ENCODE measurements at places on chromosomes 1 and 21. TPM values are rescaled to one million over a fixed set of nuclear protein-coding genes. Genes with fewer than 3 reads are reported as not detected.

GRCh38 chr21:44817914-44818639, at the start of gene SUMO3:
SUMO3 (minus strand) TSS chr21:44818062; CDS start chr21:44817968, 94 bp downstream.
- DNase-seq = no peak

DNA sequence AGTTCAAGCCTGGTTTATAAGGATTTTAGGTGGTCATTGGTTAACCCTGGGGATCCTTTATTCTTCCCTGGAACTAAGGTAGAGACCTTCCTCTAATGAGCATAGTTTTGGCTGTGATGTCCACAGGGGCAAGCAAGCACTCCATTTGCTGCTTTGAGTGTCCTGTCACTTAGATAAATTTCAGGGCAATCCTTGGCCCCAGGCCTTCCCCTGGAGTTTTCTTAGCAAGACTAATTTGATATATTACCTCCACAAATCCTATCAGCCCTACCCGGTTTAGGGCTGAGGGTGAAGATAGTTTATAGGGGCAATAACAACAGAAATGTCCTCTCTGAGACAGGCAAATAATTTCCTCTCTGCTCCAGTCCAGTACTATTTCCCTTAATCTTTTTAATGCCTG, 166.6 kb downstream of the CYYR1 start:
- DNase-seq = no peak

DNA sequence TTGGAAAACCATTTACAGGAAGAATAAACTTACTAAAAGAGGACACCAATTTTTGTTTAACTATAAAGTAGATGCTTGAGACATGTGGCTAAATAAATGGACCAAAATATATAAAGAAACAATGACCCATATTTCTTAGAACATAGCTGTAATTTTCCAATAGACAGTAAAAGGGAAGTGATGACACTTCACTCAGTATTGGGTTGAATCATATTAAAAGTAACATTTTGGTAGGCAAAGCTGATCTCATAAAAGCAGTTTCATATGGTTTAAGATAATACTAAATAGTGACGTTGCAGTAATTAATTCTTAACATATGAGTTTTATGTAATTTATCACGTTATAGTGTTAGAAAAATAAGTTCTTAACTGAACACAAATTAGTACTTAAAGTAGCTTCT, 308.9 kb upstream of the RUNX1 start:
- no peak for DNase-seq

DNA sequence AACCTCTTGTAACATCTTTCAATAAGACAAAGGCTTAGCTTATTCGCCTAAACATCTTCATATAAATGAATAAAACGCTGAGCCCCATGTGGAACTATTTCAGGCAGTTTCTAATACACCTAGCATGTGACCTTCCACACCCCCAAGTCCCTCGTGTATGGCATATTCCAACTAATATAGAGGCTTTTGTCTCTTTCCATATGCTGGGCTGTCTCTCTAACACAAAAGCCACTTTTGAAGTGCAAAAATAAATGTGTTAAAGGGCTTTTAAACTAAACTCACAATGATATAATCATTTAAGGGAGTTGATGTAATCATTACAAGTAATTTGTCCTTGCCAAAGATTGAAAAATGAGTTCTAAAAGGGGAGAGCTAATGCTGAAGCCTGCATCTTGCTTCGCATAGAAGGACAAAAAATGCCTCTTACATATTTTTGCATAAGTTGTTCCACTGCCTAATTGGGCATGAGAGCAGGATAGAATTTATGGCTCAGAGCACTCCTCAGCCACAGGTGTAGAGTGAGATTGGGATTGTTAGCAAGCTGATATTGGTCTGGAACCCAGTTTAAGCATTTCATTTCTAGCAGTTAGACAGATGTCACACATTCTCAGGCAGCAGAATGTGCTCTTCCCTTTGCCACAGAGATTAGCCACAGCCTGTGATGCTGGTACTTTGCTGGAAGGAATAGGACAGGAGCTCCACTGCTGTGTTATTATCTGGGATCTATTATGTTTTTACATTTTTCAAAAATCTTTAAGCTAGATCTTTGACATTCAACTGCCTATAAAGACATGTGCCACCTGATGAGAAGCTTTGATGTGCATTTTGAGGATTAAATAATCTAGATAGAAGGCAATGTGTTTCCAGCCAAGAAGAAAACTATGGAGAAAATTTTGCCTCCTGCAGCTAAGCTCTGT, 1044.4 kb downstream of the ADGRL2 start:
- no peak for DNase-seq

DNA sequence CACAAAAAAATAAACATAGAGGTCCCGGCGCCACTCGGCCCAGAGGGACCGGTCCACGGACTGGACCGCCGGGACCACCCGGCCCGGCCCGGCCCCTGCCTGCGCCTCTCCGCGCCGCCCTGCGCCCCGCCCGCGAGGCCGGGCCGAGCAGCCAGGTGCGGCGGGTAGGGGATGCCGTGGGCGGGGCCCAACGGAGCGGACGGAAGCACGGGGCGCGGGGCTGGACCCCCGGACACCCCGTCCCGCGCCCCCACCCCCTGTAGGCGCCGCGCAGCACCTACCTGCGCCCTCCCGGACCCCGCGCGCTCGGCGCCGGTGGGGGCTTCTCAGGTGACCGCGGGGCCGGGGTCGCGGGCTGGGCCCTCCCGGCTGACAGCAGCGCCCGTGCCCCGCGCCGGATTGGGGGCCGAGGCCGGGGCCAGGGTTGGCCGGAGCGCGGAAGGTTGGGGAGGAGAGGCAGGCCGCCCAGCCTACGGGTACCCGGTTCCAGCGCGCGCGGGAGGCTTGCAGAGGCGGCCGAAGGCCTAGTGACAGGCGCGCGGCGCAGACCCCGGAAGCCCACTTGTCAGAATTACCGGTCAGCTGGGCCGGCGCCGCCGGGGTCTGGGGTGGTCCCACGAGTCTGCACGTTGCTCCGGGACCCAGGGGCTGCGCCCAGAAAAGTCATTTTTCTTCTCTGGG, 351.9 kb upstream of the CAMK1G start:
- DNase-seq = peak; percentile 39

GRCh38 chr1:162627662-162628296, 4.5 kb upstream of the DDR2 start:
- no peak for DNase-seq

DNA sequence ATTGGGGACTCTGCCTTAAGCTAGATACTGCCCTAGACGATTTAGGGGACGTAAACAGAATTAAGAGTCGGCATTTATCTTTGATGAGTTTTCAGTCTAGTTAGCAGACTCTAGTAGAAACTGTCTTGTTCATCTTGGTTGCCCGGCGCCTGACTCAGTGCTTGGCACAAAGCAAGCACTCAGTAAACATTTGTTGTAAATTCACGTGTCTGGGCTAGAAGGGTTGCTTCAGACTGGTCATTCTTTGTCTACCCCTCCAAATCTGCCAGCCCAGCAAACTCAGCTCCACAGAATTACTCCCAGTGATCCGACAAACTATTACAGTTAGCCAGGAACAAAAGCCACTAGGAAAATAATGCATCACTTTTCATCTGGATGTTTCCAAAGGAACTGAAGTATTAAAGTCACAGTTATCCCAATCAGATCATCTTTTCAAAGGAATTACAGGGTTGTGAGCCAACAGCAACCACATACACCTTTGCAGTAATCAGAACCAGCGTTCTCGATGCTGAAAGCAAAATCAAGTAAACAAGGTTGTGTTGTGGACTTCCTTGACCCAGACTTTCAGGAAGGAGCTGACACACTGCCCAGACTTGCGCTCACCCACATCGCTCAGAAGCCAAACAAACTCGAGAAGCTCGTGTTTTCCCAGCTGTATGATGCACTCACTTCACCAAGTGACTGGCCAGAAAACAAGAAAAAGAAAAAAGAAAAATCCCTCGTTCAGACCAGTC, 66.5 kb upstream of the GADD45A start:
- peak; percentile 92 for DNase-seq

DNA sequence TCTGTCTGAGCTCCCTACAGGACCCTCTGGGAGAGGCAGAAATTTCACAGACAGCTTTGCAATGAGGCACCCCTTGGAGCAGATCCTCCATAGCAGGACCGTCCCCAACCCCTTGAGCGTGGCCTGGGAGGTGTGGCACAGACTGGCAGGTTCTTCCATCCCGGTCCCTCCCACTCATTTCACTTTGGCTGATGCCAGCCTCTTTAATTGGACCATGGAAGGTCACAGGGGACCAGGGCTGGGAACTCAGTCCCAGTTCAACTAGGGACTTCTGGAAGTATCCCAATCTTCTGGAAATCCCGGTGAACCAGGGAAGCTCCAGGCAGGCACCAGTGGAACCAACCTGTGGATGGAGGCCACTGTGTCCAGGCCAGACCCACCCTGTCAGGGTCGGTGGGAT, 83.7 kb downstream of the SPSB1 start:
- no peak for DNase-seq

LRRN2 gene
- 3.7 TPM for total RNA-seq

S100A9 gene
- total RNA-seq = 93.1 TPM

RIMS3 gene
- total RNA-seq = 15.7 TPM

KCNT2 gene
- 9.3 TPM for total RNA-seq

- DNase-seq = no peak
These were observed 56.6 kb upstream of the PPP2R5A start for GRCh38 chr1:212228591-212229119.

DNA sequence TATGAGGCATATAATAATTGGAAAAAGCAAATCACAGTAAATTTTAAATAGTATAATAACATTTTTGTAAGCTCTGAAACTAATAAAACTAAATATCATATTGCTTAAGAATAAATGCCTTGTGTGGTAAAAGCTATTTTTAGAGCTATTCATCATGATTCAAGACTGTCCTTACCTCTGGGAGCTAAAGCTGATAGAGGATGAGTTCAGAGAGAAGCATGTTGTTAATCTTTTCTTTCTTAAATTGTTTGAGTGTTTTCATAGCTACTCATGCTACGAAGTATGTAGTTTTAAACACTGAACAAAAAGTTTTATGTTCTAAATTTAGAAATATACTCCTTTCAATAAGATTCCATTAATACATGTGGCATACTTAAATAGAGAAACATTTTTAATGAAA, 30.5 kb downstream of the IFI16 start:
- no peak for DNase-seq

- no peak for DNase-seq
These were observed 60.3 kb downstream of the STUM start for GRCh38 chr1:226608699-226609505.

- no peak for DNase-seq
These were observed 86.1 kb upstream of the VAV3 start for GRCh38 chr1:108050911-108051629.

DNA sequence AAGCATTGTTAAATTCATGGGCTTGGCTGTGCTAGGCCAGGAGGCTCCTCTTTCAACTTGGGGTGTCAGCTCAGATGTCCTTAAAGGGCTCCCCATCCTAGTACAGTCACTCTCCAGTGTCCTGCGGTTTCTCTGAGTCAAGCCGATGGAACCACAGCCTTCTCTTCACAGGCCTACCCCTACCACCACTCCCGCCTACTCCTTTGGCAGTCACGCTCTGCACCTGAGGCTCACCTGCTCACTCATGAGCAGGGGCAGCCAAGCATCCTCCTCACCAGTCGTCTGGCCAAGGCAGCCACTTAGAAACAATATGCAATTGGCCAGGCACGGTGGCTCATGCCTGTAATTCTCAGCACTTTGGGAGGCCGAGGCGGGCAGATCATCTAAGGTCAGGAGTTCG, 3.6 kb downstream of the ACOT7 start:
- DNase-seq = no peak

DNA sequence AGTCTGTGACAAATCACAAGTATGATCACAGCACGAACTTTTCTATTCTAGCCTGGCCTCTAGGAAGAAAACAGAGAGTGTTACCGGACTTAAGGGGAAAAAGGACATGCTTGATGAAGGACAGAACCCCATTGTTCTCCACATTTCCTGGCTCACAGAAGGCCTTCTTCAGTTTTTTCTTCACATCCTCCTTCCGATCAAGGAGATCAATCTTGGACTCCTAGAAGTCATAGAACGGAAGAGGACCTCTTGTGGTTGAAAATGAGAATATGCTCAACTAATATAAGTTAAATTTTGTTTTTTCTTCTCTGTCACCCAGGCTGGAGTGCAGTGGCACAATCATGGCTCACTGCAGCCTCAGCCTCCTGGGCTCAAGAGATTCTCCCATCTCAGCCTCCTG, 30.3 kb downstream of the YARS1 start:
- no peak for DNase-seq

- DNase-seq = no peak
These were observed 147.0 kb downstream of the RERE start for GRCh38 chr1:8670371-8670818.

GRCh38 chr1:200738327-200738948, at the start of gene CAMSAP2:
CAMSAP2 (plus strand) TSS chr1:200738893; CDS start chr1:200739828, 935 bp downstream.
- peak; percentile 97 for DNase-seq

C1QTNF12 gene
- 0.33 TPM for total RNA-seq

DNA sequence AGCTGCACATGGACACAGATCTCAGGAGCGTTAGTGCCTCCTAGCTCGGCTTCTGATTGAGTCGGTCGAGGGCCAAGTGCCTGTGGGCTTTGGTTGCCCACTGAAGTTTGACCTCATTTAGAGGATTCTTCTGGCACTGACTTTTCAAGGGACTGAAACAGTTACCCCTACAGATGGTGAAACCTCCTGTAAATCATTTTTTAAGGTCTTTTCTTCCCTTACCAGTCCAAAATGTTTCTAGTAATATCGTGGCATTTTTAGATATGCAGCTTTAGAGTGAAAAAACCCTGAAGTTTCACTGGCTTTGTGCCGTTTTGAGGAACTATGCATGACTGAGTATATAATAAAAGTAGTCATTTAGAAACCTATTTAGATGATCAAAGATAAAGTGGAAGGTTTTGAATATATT, 34.7 kb upstream of the L1TD1 start:
- no peak for DNase-seq

NGF gene
- 4.5 TPM for total RNA-seq

DNA sequence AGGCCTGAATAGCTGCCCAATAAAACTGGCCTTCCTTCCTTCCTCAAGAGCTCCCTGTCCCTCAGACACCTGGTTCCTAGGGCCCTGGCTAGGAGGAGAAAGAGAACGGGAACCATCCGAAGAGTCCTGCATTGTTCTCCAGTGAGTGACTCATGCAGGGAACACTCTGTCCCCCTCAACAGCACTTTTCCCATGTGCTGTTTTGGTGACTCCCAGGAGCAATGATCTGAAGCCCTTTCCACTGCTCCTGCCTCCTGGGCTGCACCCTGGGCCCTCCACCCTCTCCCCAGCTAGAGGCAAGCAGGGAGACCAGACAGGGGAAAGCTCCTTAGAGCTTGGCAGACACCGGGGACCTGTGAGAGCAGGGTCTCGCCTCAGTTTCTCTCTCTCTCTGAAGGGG, 18.9 kb downstream of the TNNT2 start:
- DNase-seq = no peak

DNA sequence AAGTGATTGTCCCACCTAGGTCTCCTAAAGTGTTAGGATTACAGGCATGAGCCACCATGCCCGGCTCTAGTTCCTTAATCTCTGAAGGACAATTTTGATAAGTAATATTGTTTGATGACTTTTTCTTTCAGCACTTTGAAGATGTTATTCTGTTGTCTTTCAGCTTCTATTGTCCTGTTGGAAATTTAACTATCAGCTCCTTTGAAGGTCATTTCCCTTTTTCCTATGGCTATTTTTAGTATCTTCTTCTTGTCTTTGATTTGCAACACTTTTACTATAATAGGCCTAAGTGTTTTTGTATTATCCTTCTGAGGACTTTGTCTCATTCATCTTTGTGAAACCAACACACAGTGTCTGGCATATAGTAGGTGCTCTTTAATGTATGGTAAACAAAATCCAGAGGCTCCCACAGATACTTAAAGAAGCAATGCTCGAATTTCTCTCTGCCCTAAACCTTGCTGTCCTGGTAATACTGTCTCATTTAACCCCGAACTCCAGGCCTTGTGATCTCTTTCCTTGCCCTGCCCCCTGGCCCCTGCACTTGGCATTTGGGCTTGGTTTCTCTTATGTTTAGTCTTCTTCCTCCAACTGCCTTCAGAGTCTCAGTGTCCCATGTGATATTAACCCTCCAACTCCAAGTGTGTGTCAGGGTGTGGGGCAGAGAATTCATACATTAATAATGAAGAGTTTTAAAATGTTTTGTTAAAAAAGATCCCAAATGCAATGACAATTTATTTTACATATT, 19.0 kb upstream of the AGO1 start:
- no peak for DNase-seq

Data from esophagus muscularis mucosa (tissue), 4 donors.